ENCODE measurements at places on chromosomes 7 and 10.

GRCh38 chr10:103839872-103840739 is 15.3 kb downstream of the SH3PXD2A start:
- DNase-seq, result peak; percentile 72

DNA sequence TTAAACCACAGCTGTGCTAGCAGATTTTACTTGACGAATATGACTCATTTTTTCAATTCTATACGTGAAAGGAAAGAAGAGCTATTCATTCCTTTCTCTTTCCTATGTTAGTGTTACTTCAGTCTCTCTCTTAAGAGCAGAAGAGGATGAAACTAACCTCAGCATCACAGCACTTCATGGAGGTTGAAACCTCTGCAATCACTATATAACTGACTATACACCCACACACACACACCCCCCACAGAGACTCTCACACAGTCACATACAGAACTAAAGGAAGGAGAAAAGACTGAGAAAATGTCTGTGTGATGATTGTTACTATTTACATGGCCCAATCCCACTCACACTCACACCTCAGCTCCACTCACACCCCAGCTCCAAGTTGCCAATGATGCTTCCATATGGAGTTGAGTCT is 104.2 kb downstream of the KIF20B start:
- DNase-seq, result no peak

DNA sequence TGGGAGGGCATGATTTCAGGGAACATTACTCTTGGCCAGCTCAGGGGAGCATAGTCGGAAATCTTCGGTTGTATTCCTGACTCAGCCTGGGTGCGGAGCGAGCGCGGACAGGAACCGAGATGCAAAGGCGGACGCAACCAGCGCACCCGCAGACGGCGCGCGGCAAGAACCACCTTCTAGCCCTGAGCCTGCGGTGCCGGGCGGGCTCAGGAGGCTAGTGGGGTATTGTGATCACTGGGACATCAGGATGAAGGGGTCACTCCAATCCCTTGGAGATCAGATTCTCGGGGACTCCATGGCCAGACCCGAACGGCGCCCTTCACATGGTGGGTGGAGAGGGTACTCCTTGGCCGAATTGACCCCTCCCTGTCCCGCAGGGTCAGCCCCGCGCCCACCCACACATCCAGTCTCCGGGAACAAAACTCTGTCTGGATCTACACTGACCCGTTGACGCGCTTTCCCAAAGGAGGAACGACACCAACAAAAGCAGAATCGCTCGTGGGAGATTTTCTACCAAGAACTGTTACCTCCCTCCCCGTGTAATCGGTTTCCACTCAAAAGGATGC is 730.5 kb downstream of the ZWINT start:
- peak; percentile 59 for DNase-seq

- no peak for DNase-seq
These were observed 11.3 kb downstream of the LOXL4 start for GRCh38 chr10:98256692-98257091.

DNA sequence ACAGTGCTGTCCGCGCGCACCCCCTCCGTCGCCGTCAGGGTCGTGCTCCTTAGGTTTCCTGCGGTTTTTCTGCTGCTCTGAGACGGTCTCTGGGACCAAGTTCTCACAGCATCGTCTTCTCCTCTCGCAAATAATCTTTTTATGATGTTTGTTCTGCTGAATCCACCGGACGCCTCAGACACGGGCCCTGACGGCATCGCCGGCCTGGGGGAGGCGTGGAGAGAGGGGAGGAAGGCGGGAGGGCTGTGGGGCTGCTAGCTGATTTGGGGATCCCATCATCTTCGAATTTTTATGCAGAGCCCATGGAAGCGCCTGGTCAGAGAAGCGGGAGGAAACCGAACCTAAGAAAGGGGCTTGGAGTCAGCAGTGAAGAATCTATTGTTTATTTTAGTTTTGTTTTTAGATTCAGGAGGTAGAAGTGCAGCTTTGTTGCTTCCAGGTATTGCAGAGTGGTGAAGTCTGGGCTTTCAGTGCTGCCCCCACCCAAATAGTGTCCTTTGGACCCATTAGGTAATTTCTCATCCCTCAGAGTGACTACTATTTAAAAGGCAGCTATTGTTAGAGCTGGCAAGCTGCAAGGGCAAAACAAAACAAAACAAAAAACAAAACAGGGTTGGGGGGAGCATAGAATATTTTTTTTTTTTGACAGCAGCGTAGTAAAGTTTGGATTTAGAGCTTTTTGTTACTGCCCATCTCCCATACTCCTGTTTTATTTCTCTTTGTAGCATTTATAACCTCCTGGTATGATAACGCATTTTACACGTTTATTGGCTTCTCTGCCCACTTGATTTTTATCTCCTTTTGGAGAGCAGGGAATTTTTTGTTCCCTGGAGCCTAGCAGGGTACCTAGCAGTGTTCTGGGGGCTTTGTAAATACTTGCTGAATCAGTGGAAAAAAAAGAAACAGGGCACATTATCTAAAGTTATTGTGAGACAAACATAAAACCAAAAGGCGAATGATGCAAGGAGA is 92.6 kb downstream of the SPAG6 start:
- peak; percentile 81 for DNase-seq

GRCh38 chr7:12291870-12292269 is 80.8 kb downstream of the TMEM106B start:
- DNase-seq, result no peak

DNA sequence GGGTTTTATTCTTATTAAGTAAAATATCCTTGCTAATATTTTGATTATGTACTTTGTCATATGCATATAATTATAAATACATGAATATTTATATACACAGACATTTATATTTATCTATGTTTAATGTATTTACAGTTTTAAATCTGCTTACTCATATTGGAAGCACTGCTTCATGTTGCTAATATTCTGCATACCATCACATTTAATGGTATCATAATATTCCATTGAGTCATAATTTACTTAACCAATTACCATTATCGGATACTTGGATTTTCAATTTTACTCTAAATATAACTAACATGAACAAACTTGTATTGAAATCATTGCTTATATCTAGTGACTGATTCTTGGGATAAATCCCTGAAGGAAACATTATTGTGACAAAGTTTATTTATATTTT is 155.2 kb downstream of the MBL2 start:
- DNase-seq, result no peak

DNA sequence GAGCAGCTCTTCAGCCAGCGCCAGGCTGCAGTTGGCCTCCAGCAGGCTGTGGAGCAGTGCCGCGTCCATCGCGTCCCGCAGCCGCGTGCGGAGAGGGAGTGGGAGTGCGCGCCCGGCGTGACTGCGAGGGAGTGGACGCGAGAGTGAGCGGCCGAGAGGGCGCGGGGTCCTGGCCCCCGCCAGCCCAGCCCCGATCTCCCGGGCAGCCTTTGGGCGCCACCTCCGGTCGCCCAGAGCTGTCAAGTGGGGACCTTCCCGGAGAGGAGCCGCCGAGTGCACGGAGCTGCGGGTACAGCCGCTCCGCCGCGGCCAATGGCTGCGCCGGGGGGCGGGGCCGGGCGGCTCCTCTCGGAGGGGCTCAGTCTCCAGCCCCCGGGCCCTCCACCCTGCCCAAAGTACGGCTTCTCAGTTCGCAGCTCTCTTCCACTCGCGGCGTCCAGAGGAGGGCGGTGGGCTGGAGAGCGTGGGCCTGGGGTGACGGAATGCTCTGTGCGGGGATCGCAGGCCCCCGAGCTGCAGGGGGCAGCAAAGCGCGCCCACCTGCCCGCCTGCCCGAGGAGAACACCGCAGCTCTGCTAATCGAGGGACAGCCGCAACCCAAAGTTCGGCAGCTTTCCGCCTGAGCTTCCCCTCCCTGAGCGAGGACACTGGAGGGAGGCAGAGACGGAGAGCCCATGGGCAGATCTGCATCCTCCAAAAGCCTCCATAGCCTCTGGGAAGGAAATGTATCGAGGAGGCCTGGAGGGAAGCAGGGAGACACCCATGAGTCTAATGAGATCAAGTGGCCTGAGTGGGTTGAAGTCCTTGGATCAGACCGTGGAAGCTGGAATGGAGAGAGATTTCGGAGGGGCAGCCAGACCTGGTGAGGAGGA is at the start of gene CRHR2:
Gene CRHR2, minus strand, starts transcription at position 245 of the 872 bp plus-strand sequence. Its CDS starts 176 bp downstream, at position 69.
- no peak for DNase-seq

DNA sequence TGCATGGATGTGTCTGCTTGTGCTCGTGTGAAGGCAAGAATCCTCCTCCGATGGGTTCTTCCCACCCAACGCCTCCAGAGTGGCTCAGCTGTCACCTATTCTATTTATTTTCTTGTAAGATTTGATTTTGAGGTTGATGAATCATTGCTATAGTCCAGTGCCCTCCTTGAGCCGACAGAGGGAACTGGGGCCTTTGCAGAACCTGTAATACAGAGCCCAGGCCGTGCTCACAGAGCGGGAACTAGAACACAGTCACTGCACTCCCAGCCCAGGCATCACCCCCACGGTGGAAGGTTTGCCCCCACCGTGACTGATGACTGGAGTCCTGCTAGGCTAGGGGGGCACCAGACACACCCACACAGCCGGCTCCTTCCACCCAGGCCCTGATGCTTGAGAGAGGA is 2.0 kb downstream of the RARRES2 start:
- no peak for DNase-seq

GRCh38 chr7:44148166-44148565 is 7.0 kb upstream of the MYL7 start:
- peak; percentile 24 for DNase-seq

GRCh38 chr7:130877991-130878305 is 143.9 kb upstream of the KLF14 start:
- no peak for DNase-seq

- DNase-seq, result peak; percentile 69
These were observed 502.3 kb downstream of the TCERG1L start for GRCh38 chr10:130809181-130809580.

- DNase-seq, result no peak
These were observed 114.5 kb downstream of the INHBA start for GRCh38 chr7:41588341-41588740.

DNA sequence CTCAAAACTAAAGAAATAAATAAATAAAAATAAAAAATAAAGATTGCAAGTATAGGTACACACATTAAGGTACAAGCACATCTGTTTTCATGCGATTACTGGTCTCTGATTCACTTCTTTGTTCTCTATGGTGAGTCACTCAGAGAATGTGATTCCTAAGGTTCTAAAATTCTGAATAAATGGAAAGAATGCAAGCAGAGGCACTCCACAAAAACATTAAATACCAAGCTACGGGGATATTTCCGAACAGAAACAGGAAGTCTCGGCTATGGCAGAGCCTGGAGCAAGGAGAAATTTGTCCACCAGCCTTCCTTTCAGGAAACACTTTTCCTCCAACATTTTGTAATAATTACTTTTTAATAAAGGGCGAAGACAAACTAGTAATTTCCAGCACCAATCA is 1.4 kb downstream of the VOPP1 start:
- no peak for DNase-seq

DNA sequence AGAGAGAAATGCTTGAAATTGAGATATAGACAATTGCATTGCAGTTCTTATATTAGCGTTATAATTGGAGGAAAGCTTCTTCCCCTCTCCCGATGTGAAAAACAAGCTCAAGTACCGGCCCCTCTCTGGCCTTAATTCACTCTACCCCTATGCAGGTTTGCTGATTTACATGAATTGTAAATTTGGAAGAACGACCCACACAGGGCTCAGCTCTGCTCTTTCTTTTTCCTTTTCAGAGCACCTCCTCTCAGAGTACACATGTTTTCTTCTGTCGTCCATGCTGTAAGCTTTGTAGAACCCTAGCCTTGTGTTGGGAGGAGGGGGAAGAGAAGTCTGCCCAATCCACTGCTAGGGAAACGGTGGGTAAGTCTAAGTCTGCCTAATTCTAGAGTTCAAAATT is 140.8 kb downstream of the IQUB start:
- DNase-seq, result no peak

GRCh38 chr10:30789806-30790205 is 160.3 kb upstream of the LYZL2 start:
- DNase-seq, result no peak

GRCh38 chr7:98281757-98282606 is 496 bp downstream of the BRI3 start:
- peak; percentile 88 for DNase-seq
